Activated effector memory CD4-positive, alpha-beta T cell treated with Interleukin-2 at 50 U/mL for 16 hours (primary cell): ENCODE measurements at places on chromosomes 4 and X.

- DNase-seq = no peak
Observed at GRCh38 chrX:96435378-96436035, 249.1 kb upstream of the DIAPH2 start.

DNA sequence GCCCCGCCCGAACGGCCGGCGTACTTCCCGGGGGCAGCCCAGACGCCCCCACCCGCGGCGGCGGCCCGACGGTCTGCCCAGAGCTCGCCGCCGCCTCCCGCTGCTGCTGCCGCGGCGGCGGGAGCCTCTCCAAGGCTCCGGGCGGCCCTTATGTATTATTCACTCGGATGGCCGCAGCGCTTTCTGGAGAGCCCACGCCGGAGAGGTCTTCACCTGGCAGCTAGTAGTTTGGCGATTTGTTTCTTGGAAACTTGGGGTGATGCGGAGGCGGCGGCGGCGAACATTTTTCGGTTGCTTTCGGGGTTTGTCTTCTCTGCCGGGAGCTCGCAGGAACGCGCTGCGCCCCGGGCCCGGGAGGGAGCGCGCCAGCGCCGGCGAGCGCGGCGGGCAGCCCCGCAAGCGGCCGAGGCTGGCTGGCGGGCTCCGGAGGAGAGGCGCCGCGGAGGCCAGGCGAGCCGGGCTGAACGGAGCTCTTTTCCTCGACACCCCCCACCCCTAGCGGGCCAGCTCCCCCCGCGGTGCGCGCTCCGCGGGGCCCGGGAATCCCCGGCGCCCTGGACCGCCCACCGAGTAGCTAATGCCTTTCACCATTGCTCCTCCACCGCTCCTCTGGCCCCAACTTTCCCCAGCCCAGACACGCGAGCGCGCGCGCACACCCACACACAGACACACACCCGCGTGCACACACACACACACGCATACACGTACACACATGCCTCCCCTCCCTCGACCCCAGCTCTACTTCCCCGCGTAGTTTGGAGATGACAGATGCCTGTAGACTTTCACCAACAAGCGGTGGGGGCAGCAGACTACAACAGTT, 113.5 kb downstream of the DHX15 start:
- DNase-seq = peak; percentile 2

GRCh38 chrX:17160975-17161374, 214.0 kb upstream of the NHS start:
- no peak for DNase-seq

GRCh38 chr4:61442936-61443335, 242.8 kb downstream of the ADGRL3 start:
- DNase-seq = no peak

GRCh38 chr4:149980941-149981340, 97.3 kb upstream of the DCLK2 start:
- DNase-seq = peak; percentile 12

DNA sequence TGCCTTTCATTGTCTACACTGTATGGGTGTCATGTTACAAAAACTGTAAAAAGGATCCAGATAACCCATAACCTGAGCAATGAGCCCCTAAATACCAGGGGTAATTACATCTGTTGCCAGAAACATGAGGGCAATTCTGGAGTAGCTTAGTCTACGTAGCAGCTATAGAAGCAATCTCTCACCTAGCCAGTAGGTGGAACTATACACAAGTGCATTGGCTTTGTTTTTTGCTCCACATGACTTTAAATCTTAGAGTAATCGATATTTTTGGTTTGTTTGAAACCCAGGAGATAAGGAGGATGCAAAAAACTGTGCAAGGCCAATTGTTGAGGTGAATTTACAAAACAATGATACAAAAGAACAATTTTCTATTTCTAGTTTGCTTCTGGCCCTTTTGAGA, 57.5 kb downstream of the GPR82 start:
- DNase-seq = no peak

GRCh38 chr4:27616166-27616565, 755.5 kb downstream of the STIM2 start:
- no peak for DNase-seq

GRCh38 chr4:24131954-24132673, 242.3 kb upstream of the PPARGC1A start:
- no peak for DNase-seq

DNA sequence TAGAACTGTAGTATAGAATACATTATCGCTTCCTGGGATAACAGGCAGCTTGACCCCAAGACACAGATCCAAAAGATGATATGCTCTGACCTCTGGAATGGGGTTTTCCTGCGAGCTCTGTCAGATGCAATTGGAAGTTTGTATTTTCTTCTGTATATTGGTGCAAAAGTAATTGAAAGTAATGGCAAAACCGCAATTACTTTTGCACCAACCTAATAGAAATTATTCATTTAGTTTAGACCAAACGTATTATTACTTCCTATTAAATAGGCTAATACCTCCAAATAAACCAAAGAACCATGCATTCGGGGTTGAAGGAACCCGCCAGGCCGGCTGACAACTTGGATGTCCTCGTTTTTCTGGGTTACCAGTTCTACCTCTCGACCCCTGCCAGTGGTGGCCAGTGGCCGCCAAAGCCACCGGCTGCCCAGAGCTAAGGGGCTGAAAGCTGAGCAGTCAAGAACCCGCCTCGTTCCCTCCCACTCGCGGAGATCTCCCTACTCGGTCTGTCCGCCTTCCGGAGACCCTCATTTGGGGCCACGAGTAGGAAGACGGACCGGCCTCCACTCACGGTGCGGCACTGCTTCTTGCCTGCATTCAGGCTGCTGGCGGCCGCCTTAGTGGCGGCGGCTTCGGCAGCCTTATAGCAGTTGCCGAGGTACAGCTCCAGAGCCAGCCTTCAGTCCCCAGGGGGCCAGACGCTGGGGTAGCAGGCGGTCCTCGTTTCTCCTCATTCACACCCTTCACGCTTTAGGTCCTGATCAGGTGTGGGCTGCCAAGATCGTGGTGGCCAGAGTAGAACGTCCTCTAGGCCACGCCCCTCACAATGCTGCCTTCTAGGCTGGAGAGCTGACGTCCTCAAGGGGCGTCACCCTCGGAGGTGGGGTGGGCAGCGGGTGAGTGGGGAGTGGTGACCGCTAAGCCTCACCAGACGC, 121.9 kb downstream of the RBMX2 start:
- DNase-seq = no peak

DNA sequence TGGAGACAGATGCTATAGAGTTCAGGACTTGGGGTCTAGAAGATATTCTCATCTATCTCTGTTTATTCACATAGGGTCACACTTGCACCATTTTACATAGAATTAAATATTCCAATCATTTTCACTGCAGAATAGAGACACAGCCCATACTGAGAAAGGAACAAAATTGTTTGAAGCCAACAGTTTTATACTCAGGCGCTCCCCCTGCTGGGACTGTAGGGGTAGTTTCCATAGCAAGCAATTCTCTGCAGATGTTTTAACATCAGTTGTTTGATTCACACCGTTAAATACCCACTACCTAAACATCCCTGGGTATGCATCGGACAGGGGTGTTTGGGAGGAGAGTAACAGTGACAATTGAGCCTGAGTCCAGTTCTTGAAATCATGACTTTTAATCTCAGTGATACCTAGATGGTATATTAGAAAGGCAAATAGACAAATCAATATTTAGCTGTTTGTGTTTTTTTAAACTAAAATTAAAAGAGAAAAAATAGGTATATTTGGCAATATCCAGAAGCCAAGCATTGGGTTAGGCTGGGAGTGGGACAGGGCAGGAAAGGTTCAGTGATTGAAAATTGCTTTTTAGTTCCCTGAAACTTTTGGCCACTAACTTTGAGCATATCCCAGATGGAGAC, 33.8 kb downstream of the LONRF3 start:
- DNase-seq = peak; percentile 9

DNA sequence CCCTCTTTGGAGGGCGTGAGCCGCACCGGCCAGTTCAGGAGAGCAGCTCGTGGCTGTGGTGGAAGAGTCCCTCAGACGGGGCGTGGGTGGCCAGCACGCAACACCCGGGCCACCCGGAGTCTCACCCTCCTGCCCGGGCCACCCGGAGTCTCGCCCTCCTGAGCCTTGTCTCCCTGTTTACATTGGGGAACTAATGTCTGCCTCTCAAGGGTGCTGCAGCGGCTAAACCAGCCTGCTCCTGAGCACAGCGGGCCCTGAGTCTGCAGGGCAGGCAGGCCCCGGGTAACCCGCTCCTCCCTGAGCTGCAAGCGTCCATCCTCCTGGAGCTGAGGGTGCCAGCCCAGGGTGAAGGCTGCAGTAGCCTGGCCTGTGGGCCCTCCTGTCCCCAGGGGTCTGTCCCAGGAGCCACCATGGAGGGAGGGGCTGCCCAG, 3.0 kb downstream of the PDE6B start:
- DNase-seq = no peak

DNA sequence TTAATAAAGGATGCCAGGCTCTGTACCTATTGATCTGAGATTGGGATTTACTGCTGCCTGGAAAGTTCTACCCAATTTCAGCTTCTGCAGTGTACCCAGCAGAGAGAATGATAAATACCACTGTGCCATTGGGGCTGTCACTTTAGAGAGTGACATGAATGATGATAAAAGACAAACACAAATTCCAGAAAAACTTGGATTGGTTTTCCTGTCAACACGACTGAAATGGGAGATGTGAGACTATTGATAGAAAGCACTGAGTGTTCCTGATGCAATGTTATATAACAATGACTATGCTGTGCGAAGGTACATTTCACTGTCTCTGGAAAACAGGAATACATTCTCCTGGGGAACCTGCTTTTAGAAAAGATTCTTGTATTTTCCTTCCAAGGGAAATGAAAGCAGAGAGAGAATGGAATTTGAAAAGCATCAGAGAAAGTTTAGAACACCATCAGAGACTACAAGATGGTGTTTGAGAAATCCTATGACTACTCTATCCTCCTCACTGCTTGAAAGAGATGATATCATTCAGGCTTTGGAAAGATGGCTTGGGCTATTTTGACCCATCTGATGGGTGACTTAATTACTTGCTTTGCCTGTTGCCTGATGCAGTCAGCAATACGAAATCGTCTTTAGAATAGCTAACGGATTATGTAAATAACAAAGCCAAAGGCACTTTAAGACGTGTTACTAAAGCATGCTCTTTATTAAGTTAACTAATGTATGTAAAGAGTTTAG, 49.7 kb downstream of the MID1IP1 start:
- no peak for DNase-seq

DNA sequence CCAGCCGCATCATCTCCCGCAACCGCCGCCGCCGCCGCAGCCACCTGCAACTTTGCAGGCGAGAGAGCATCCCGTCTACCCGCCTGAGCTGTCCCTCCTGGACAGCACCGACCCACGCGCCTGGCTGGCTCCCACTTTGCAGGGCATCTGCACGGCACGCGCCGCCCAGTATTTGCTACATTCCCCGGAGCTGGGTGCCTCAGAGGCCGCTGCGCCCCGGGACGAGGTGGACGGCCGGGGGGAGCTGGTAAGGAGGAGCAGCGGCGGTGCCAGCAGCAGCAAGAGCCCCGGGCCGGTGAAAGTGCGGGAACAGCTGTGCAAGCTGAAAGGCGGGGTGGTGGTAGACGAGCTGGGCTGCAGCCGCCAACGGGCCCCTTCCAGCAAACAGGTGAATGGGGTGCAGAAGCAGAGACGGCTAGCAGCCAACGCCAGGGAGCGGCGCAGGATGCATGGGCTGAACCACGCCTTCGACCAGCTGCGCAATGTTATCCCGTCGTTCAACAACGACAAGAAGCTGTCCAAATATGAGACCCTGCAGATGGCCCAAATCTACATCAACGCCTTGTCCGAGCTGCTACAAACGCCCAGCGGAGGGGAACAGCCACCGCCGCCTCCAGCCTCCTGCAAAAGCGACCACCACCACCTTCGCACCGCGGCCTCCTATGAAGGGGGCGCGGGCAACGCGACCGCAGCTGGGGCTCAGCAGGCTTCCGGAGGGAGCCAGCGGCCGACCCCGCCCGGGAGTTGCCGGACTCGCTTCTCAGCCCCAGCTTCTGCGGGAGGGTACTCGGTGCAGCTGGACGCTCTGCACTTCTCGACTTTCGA, 654 bp downstream of the ATOH1 start:
- no peak for DNase-seq

DNA sequence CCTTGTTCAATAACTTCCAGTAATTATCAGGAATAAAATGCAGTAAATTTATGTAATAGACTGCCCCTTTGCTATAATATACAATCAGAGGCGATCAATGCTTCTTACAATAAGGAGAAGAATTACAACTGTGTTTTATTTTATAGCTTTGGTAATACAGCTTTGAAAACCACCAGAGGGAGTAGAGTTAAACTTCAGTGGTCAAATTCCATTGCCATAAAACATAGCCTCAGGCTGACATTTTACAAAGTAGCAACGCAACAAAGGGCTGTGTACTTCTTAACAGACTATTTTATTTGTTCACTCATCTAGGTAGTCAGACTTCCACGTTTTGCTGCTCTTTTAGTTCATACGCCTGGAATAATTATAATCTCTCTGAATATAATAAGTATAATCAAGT, 58.5 kb downstream of the TEX13C start:
- no peak for DNase-seq

- DNase-seq = no peak
Observed at GRCh38 chr4:181420950-181421349, 822.3 kb upstream of the TENM3 start.

- DNase-seq = no peak
Observed at GRCh38 chr4:55435141-55435841, 39.5 kb downstream of the TMEM165 start.

- no peak for DNase-seq
Observed at GRCh38 chr4:137069473-137069872, 462.8 kb downstream of the PCDH18 start.

GRCh38 chrX:38165023-38165422, 55.6 kb downstream of the SRPX start:
- DNase-seq = no peak

GRCh38 chr4:169618986-169619385, 1.4 kb upstream of the CLCN3 start:
- DNase-seq = no peak

- no peak for DNase-seq
Observed at GRCh38 chrX:39527025-39527424, 570.7 kb downstream of the BCOR start.

- DNase-seq = no peak
Observed at GRCh38 chr4:8188743-8189550, 10.1 kb upstream of the SH3TC1 start.

GRCh38 chrX:138709886-138710791, 1.4 kb downstream of the FGF13 start:
- DNase-seq = no peak

GRCh38 chrX:40268188-40268520, 170.4 kb upstream of the BCOR start:
- no peak for DNase-seq

GRCh38 chrX:96621811-96622210, 62.8 kb upstream of the DIAPH2 start:
- no peak for DNase-seq

DNA sequence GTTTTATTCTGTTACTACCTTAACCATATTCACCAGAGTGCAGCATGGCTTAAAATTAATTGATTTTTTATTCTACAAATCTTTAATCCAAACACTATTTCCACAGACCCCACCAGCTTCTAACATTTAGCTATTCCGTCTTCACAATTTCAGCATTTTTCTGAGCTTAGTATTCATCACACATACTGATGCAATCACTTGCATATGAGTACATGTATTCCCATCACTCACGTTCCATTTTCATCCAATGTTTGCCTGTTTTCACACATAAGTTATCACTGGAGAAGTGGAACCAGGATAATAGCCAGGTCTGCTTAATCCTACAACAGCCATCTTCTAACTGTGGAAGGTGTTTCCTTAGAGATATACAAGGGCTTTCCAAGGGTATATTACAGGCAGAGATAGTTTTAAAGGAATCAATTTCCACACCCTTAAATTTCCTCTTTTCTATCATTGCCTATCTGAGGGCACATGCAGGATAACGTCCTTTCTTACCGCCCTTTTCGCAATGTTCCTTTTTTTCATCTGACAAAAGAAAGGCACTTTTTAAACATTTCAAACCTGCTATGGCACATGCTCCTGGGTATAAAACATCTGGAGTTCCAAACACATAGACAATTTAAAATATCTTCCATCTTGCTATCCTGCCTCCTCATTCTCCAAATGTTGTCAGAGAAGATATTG, 115.8 kb downstream of the CORIN start:
- no peak for DNase-seq
